ENCODE measurements at places on chromosomes 4 and X.
A peak's percentile ranks its signal among the peaks of the same experiment; 100 is the strongest.

GRCh38 chr4:169335331-169335730 is 64.6 kb upstream of the SH3RF1 start:
- DNase-seq: no peak

GRCh38 chr4:94715726-94716125 is 42.0 kb upstream of the BMPR1B start:
- DNase-seq: no peak

DNA sequence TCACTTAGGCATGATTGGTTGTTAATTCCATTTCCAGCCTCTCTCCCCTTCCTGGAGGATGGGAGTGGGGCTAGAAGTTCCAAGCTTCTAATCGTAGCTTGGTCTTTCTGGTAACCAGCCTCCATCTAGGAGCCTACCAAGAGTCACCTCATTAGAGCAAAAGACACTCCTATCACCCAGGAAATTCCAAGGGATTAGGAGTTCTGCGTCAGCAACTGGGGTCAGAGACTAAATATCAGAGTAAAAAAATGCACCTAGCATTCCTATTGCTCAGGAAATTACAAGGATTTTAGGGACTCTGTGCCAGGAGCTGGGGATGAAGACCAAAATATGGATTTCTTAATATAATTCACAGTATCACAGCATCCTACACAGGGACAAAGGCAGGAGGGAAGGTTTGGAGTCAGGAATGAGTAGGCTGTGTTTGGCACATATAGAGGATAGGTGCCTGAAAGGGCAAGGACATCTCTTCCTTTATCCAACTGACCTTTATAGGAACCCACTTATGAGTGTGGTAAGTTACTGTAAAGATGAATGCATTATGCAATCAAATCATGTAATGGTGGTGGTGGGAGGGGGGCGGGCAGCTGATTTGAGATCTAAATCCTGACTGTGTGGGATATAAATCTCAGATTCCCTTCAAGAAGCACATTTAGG is 30.5 kb upstream of the LIMCH1 start:
- DNase-seq: no peak

DNA sequence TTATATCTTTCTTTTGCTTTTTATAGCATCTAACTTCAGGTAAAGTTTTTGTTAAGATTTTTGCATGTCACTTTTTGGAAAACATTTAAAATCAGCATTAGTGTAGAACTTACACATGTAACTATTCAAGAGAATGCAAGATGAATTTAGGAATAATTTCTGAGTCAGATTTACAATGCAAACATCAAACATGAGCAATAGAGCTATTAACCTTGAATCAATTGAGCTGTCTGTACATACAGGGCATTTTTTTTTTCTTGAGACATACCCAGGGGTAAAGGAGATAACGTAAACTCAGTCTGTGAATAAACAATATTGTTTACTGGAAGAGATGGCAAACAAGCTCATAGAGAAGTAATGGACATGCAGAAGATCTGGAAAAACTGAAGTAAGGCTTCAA is 311.5 kb downstream of the IL1RAPL2 start:
- DNase-seq: no peak

- no peak for DNase-seq
Observed at GRCh38 chr4:54228546-54228945, 547 bp upstream of the PDGFRA start.

GRCh38 chrX:132461886-132462285 is 27.0 kb downstream of the MBNL3 start:
- DNase-seq: no peak

GRCh38 chr4:128159967-128160366 is 98.9 kb downstream of the LARP1B start:
- peak; percentile 71 for DNase-seq

GRCh38 chr4:24674279-24674678 is 89.9 kb upstream of the DHX15 start:
- DNase-seq: no peak

DNA sequence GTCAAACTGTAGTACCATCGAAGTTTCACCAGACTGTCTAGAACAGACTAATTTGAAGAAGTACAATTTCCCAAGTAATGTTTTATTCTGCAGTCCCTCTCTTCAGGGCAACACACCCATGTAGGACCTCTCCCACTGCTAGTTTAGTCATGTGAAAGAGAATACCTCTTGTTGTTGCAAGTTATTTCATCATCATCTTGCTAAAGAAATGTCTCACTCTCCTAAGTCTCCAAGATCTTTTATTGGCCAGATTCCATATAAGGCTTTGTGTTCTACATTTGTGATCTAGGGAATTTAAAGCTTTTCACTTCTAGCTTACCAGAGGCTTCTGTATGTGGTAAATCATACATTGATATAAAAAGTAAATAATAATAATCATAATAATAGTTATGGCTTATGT is 745.3 kb upstream of the MAGEB2 start:
- no peak for DNase-seq

- DNase-seq: no peak
Observed at GRCh38 chrX:134484039-134484438, 24.1 kb downstream of the HPRT1 start.

- no peak for DNase-seq
Observed at GRCh38 chr4:127134490-127134889, 498.3 kb upstream of the INTU start.

DNA sequence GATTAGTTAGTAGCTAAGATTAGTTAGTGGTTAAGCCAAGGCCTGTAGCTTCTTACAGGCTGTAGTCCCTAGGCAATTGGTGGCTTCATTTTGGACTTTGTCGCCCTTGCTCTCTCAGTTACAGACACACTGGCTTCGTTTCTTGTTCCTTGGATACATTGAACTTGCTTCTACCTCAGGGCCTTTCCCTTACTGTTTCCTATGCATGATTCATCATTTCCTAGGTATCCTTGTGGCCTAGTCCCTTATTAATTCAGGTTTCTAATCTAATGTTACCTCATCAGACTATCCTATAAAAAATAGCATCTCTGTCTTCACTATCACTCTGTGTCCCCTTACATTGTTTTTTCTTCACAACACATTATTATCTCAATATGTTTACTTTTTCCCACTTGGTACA is 45.5 kb upstream of the LCORL start:
- no peak for DNase-seq

DNA sequence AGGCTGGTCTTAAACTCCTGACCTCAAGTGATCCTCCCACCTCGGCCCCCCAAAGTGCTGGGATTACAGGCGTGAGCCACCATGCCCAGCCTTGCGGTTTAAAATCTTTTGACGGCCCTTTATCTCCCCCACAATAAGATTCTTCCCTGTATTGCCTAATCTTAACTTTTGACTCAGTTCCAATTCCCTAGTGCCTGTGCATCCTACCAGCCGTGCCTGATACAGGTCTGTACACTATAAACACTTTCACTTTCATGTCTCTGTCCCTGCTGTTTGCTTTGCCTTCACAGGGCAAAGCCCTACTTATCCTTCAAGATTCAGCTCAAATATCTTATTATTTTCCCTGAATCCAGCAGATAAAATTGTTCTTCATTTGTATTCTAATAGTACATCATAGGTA is 74.6 kb downstream of the WDR44 start:
- DNase-seq: peak; percentile 3

DNA sequence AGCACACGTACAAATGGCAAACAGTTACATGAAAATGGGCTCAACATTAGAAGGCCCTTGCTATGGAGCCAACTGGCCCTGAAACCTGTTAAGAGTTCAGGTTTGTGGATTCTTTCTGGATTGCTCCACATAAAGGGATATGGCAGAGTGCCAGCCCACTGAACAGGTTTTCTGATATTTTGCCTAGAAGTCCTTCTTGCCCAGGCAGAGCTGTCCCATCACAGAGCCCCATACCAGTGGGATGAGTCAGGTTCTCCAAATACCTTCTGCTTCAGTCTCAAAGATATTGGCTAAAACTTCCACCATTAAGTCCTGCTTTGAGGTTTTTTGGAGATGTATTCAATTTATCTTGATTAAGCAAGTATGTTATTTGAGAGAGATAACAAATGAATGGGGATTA is 146.8 kb upstream of the IL1RAPL2 start:
- DNase-seq: no peak

DNA sequence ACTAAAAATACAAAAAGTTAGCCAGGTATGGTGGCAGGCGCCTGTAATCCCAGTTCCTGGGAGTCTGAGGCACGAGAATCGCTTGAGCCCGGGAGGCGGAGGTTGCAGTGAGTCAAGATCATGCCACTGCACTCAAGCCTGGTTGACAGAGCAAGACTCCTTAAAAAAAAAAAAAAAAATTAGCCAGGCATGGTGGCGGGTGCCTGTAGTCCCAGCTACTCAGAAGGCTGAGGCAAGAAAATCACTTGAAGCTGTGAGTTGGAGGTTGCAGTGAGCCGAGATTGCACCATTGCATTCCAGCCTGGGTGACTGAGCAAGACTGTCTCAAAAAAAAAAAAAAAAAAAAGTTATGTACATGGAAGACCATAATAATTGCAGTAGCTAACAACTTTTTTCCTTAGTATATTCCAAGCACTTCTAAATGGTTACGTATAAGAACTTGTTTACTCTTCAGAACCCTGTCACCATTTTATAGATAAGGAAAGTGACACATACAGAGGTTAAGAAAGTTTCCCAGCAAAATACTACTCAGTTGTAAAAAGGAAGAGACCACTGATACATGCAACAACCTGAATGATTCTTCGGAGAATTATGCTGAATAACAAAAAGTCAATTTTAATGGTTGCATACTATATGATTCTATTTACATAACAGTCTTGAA is 24.5 kb downstream of the RUFY3 start:
- DNase-seq: no peak

DNA sequence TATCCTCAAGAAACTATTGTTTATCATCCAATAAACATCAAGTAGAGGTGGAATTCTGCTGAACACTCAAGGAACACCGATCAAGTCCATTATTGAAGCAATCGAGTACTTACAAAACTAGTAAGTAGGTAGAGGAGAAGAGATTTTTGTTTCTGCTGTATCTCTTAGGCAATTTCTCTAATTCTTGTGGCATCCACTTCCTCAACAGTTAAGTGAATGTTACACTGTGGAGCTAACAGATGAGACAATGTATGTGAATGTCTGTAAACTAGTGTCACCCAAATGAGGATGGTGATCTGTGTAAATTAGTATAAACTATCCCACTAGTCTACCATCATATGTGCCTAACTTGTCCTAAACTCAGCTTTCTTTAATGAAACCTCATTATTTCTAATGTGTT is 261.6 kb downstream of the ARHGAP24 start:
- no peak for DNase-seq

DNA sequence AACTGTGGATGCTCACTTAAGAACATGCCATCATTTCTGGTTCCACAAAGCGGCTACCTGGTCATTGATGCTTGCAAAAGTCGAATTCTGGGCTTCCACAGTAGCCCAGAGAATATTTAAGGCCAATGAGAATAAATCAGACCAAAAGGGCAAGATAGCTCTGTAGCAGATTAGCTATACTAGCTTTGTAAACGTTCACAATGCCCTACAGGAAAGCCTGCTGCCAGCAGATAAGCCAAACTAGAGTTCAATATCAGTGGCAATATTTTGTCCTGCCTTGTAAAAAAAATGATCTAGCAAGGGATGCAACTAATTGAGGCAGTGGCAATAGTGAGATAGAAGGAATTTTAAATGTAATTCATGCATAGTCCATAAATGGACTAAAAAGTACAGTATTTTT is 387.7 kb upstream of the TEX13C start:
- no peak for DNase-seq

GRCh38 chr4:126582737-126583136 is 1050.0 kb upstream of the INTU start:
- DNase-seq: peak; percentile 7

DNA sequence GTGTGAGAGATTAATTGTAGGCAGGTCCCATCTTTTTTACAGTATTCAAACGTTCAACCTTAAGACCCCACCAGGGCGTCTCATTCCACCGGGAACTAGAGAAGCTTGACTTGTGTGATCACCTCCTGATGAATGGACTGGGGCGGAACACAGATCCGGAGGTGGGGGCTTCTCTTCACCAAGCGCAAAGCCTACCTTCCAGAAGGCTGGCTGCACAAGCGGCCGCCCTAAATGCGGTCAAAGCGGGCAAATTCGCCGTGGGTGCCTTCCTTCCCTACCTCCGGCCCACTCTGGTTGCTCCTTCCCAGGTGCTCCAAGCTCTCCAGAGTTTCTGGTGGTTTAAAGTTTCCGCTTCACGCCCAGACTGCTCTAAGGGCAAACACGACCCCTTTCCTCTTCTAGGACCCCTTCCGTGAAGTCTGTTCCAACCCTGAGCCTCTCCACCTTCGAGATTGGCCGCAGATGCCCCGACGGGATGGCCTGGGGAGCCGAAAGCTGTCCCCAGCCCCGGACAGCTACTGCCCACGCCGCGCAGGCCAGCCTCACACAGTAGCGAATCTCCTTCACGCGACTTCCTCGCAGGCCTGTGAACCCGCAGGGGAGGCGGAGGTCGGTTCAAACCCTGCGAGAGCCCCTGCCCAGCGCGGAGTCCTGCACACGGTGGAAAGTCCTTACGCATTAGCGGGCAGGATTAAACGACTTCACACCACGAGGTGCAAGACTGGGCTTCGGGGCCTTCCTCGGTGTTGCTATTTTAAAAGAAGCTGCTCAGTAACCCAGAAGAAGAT is 1.6 kb upstream of the WWC2 start:
- DNase-seq: no peak

GRCh38 chr4:138833974-138834373 is 181.6 kb upstream of the NOCT start:
- DNase-seq: no peak

GRCh38 chrX:86946569-86946968 is 571.0 kb upstream of the KLHL4 start:
- peak; percentile 16 for DNase-seq

GRCh38 chrX:119698845-119699244 is 5.9 kb upstream of the SEPTIN6 start:
- DNase-seq: peak; percentile 67

DNA sequence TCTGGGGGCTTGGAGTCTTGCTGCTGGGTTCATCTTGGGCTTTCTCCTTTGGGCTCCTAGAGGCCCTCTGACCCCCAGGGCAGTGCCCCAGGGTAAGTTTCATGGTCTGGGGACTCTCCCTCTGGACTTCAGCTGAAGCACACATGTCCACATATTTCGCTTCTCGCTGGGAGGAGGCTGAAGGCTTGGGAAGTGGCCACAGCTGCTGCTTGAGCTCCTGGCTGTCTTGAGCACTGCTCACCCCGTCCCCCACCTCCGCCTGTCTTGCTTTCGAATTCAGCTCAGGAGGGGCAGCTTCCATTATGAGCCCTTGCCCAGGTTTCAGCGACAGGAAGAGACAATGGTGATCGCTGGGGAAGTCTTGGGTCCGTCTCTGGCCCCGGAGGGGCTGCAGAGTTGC is 3.7 kb downstream of the C4orf54 start:
- no peak for DNase-seq

GRCh38 chr4:94803181-94803580 is 45.4 kb downstream of the BMPR1B start:
- no peak for DNase-seq

- DNase-seq: no peak
Observed at GRCh38 chr4:116066711-116067245, 953.4 kb upstream of the NDST4 start.

GRCh38 chr4:1249731-1250526 is 999 bp upstream of the CTBP1 start:
- peak; percentile 52 for DNase-seq
